ENCODE measurements at places on chromosomes 1 and 21.
A peak's percentile ranks its signal among the peaks of the same experiment; 100 is the strongest.

DNA sequence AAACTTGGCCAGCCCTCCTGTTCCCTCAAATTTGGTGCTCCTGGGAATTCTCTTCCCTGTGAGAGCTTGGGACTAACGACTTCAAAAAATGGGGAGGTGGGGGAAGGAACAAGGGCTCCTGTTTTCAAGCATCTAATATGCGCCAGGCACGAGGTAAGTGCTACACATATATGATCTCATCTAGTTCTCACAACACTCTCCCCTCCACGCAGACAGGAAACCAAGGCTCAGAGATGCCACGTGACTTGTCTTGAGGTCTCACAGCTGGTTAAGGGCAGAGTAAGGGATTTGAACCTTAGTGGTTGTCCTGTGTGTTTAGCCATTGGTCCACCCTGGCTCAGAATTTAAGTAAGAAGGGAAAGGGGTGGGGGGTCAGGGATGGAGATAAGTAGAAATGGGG is 125.9 kb downstream of the DMRTB1 start:
- DNase-seq = peak; percentile 58

DNA sequence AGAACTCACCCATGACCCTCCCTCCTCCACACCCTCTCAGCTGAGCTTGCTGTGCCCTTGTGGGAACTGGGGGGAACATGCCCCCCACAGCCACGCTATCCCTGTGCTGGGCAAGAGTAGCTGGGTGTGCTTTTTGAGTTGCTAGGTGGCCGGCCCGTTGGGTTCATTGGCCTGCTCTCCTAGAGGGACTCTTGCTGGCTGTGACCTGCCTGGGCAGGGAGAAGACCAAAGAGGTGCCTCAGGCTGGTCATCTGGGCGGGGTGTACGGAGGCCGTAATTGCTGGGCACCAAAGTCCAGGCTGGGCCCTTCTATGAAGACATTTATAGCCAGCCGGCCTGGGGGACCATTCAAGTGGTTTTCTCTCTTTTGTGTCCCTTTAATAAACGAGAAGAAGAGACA is 138.3 kb upstream of the ZBTB40 start:
- DNase-seq = no peak

DNA sequence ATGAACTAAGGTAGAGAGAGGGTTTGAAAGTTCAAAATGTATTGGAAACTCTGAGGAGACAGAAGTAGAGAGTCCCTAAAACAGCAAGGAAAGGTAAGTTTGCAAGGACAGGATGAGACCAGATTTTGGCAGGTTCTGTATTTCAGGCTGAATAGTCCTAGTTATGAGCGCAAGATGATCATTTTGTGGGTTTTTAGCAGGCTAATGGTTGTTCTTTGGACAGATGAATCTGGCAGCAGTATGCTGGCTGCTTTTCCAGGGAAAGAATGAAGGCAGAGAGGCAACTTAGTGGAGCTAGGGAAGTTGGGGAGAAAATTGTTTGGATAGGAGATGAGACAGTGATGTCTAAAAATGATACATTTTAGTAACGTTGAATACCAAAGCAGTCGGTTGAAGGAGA is 243.5 kb upstream of the NRIP1 start:
- no peak for DNase-seq

DNA sequence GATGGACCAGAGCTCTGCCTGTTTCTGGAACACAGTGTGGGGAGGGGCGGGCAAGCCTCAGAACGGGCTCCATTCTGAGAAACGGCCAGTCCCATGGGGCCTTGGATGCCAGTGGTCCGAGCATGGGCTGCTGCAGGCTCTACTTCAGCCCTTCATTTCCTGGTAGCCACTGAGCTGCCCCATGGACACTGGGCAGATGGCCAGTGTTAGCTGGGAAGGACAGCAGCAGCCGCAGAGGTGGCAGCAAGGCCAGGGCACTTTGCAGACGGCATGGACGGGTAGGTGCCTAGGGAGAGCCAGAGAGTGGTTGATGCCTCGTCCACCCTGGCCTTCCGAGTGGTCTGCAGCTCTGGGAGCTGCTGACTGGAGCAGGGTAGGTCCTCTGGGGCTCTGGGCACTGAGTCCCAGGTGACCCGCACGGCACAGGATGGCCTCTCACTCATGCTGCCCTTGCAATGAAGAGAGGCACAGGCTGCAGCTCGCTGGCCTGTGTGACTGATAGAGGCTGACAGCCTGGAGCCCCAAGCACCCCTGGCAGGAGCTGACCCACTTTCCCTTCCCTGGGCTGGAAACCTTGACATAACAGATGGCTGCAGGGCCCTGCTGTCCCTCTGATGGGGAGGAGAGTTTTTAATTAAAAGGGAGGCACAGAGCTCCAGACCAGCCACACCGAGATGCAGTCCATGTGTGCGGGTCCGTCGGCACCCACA is 87.7 kb upstream of the COL6A1 start:
- no peak for DNase-seq

DNA sequence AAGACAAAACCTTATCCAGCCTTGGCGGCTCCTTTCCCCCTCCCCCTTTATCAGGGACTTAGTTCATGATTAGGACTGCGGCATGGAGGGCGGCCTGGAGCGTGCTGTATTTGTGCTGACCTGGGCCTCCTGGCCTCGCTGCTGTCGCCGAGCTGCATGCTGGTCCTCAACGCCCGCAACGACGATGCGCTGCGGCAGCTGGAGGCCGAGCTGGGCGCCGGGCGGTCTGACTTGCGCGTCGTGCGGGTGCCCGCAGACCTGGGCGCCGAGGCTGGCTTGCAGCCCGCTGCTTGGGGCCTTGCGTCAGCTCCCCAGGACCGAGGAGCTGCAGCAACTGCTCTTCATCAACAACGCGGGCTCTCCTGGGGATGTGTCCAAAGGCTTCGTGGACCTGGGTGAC is 70.9 kb downstream of the TM2D1 start:
- no peak for DNase-seq

GRCh38 chr1:118944133-118944532 is 44.0 kb downstream of the TBX15 start:
- no peak for DNase-seq

GRCh38 chr1:107526524-107527198 is 385.8 kb downstream of the NTNG1 start:
- no peak for DNase-seq

DNA sequence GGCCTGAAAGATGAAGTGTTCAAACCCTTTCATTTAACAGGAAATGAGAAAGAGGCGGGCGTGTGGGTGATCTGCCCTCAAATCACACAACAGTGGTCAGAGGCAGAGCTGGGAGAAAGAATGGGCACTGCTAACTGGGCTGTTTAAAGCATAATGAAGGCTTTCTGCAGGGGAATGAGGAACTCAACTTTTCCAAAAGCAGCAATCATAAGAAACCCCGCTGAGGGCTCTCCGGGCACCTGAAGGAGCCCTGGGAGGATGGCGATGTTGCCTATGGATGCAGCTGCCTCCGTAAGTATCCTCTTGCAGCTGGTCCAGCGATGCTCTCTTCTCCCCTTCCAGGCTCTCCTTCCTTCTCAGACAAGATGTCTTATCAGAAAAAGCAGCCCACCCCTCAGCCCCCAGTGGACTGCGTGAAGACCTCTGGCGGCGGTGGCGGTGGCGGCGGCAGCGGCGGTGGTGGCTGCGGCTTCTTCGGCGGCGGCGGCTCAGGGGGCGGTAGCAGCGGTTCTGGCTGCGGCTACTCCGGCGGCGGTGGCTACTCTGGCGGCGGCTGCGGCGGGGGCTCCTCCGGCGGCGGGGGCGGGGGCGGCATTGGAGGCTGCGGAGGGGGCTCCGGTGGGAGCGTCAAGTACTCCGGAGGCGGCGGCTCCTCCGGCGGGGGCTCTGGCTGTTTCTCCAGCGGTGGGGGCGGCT is 1.2 kb downstream of the LORICRIN start:
- no peak for DNase-seq

- DNase-seq = no peak
Measured at GRCh38 chr21:35303085-35303484, 254.0 kb upstream of the RUNX1 start.

DNA sequence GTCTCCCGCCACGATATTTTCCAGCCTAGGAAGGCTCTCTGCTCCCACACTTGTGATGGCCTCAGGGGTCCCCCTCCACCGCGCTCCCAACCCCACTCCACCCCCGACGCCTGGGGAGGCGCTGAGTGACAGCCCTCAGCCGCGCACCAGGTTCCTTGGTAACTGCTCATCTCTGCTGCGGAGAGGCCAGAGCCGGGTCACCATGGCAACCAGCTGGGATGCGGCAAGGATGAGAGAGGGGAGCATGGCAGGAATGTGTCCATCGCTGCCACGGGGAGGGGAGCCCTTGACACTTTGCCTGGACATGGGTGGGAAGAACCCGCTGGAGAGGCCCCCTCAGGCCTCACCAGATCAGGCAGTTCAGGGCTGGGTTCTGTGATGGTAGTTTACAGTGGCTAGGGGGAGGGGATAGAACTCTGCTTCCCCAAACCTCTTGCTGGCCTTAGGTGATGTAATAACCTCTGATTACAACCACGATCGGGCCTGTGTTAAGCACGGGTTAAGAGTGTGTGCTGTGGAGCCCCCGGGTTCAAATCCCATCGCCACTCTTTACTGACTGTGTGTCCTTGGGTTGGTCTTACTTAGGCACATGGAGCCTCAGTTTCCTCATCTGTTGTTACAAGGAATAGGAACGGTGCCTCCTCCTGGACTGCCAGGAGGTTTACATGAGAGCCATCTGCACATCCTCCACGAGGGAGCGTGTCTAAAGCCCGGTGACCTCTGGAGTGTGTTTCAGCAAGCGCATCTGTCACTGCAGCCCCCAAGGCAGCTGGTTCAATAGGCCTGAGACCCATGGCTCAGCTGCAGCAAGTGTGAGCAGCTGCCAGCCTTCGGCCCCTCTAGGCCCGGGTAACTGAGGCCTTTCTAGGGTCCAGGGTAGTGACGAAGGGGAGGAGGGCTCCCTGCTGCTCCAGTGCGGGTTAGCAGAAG is 6.3 kb downstream of the KIF17 start:
- no peak for DNase-seq

- DNase-seq = no peak
Measured at GRCh38 chr1:79059341-79059740, 52.8 kb upstream of the ADGRL4 start.

DNA sequence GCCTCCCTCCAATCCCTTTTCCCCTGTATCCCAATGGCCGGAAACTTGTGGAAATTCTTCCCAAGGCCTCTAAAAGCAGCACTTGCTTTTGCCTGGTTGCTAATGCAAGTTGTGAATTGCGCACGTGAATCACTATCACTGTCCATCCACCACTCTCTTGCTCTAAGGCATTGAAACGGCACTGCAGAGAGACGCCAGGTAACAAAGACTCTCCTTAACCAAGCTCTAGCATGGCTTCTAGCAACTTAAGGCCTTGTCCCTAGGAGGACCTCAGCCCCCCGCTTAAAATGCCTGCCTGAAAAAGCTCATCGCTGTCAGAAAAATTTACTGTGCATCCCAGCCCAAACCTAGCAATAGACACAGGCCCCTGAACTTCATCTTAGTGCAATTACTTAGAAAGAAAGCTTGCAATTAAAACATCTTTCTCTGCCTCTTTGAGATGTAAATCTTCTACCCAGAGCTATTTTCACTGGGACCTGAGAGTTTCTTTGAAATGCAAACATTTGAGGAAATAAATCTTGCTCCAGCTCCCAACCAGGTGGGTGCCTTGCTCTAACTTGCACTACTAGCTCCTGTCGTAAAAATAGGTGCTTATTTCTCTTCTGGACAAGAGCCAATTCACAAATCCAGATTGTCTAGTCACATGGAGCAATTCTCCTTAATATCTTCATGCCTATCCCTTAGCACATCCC is 32.9 kb upstream of the ITLN2 start:
- DNase-seq = no peak

DNA sequence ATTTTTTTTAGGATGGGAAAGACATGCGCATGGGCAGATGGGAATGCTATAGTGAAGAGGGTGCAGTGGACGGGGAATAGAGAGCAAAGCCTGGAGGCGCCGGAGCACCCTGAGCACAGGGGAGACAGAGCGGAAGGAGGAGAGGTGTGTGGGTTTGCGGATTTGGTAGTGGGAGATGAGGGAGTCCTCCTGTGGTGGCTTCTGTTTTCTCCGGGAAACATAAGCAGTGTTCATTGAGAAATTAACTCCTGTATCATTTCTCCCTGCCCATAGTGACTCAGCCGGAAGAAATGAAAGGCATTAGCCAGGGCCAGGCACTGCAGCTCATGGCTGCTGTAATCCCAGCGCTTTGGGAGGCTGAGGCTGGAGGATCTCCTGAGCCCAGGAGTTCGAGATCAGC is 4.7 kb upstream of the PTPRF start:
- DNase-seq = no peak

DNA sequence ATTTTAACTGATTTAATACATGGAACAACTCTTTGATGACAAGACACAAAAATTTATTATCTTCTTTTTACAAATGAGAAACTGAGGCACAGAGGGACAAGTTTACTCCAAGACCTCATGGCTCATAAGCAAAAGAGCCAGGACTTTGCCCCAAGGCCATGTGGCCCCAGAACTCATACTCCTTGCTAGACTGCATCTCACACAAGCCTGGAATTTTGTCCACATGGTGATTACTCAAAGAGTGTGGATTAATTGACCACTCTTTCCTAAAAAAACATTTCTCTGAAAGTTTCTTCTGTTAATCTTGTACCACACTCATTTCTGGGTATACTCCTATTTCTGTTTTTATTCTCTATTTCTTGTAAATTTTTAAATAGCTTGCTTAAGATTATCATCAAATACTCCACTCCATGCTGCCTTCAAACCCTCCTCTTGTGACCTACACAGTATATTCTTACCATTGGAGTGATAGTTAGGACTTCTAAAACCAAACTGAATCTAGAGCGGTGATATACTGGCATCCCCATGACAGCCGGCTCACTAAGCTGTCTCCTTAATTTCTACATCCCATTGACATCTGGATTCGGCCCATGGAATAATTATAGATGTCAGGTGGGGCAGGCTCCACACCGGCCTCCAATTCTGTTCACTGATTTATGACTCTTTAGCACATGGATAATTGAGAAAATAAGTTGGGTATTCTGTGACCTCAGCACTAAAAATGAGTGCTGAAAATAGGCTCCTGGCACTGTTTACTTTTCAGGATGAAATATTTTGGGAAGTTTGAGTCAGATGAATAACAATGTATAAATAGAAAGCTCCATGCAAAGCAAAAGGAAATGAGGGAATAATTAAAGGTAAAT is 16.1 kb downstream of the RGS4 start:
- no peak for DNase-seq

GRCh38 chr1:3827813-3828307 is 29.2 kb downstream of the CEP104 start:
- no peak for DNase-seq

DNA sequence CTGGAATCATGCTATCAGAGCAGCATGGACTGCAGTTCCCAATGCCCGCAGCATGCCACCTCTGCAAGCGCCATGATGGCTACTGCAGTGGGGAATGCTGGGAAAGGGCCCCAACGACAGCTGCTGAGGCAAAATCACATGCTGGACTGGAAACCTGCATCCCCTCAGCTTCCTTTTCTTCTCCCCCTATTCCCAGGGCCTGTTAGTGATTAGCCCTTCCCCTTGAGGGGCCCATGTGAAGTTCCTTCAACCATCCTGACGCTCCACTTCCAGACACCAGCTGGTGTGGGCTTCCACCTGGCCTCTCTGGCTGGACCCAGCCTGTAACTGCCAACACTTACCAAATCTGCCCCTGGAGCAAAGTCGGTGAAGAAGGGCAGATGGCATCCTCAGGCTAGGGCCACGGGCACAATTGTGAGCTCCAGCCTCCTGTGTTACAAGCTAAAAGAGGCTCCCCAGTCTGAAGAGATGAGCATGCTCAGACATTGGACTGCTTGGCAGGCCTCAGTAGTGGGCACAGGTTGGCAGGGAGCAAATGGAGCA is 22.1 kb upstream of the SDC3 start:
- DNase-seq = no peak

GRCh38 chr1:167794043-167794442 is 72.3 kb downstream of the MPZL1 start:
- no peak for DNase-seq

- no peak for DNase-seq
Measured at GRCh38 chr1:211928993-211929637, 98.6 kb upstream of the LPGAT1 start.

All from CD4-positive, alpha-beta T cell treated with Interleukin-15 for 1 hour (primary cell).